Ammon's horn (tissue), 1 donor: ENCODE measurements at places on chromosomes 11 and 22.
A peak's percentile ranks its signal among the peaks of the same experiment; 100 is the strongest.

- no peak for DNase-seq
Measured at GRCh38 chr11:116042146-116042545, 537.9 kb upstream of the CADM1 start.

DNA sequence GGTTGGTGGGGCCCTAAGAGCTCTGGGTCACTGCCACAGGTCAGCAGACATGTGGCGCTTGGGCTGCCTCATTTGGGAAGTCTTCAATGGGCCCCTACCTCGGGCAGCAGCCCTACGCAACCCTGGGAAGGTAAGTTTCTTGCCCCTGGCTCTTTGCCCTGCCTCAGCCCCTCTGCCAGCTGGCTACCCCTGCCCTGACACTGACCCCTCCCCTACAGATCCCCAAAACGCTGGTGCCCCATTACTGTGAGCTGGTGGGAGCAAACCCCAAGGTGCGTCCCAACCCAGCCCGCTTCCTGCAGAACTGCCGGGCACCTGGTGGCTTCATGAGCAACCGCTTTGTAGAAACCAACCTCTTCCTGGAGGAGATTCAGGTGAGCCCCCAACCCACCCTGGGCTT, 1.9 kb downstream of the SCYL1 start:
- no peak for DNase-seq

DNA sequence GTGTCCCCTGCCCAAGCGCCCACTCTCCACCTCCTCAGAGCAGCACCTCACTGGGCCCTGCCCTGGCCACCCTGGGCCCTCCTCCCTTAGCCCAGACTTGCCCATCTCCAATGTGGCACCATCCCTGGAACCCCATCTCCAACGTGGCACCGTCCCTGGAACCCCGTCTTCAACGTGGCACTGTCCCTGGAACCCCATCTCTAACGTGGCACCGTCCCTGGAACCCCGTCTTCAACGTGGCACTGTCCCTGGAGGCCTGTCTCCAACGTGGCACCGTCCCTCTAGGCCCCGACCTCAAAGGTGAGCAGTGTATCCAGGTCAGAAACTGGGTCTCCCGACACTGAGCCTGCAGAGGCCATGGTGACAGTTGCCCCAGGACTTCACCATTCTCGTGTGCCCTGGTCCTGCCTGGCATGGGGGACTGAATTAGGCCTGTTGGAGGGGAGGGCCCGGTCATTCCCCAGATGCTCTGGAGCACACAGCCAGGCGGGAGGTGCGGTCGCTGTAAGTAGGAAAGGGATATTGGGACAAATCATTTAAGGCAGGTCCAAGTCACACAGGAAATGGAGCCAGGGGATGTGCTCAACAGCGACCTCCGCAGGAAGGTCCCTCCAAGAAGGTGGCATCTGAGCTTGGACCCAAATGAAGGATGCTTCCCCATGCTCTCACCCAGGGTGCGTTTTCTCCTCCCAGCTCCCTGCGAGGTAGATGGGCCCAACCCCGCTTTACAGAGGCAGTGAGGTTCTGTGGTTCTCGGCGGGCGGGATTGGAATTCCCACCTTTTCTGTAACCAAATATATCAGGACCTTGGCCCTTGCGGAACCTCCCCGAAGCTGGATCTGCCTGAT, 2.4 kb upstream of the CTSD start:
- no peak for DNase-seq

GRCh38 chr11:109121173-109121932, 300.6 kb upstream of the C11orf87 start:
- no peak for DNase-seq

GRCh38 chr11:66330931-66331330, 5.3 kb downstream of the RIN1 start:
- no peak for DNase-seq

DNA sequence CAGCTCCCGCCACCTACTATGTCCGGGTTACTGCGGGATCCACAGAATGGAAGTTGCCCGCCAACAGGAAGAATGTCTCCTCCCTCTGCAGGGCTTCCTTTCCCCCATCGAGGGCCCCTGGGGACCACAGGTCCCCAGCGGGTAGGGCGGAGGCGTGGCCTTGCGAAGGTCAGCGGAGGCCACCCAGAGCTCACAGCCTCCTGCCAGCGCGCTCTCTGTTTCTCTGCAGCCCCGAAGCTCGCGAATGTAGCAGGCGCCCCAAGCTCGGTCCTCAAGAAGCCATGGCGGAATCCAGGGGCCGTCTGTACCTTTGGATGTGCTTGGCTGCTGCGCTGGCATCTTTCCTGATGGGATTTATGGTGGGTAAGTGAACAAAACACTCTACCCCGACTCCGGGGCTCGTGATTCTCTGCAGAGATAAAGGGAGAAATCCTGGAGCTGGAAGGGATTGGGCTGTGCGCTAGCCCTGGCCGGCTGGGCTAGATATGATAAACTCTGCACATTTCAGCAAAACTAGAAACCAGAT, at the start of gene NAALAD2:
TSS of gene NAALAD2 (plus strand) at position 186 of the 526 bp plus-strand sequence. CDS start at position 282, 96 bp downstream.
- DNase-seq, result peak; percentile 67

DNA sequence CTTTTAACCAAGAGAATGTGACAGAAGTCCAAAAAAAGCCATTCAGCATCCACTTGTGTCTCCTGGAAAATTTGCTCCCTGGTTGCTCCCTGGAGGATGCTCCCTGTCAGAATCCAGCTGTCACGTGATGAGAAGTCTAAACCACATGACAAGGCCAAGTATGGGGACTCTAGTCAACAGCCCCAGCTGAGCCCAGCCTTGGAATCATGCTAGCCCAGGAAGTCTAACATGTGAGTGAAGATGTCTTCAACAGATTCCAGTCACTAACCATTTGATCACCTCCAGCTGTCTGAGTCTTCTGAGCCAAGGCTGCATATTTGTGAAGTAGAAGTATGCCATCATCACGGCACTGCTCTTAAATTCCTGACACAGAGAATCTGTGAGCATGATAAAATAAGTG, 4.2 kb downstream of the OR56B4 start:
- DNase-seq, result no peak
